Spleen (tissue), 13 donors: ENCODE measurements at places on chromosomes 2 and 18. TPM values are rescaled to one million over a fixed set of nuclear protein-coding genes. Genes with fewer than 3 reads are reported as not detected.

Gene TOGARAM2
- 3.0 TPM for polyA plus RNA-seq

GRCh38 chr2:54945391-54946219 is 104.6 kb downstream of the RTN4 start:
- no peak for DNase-seq

- DNase-seq = no peak
These were observed 25.6 kb downstream of the ZNF407 start for GRCh38 chr18:74623047-74623816.

DNA sequence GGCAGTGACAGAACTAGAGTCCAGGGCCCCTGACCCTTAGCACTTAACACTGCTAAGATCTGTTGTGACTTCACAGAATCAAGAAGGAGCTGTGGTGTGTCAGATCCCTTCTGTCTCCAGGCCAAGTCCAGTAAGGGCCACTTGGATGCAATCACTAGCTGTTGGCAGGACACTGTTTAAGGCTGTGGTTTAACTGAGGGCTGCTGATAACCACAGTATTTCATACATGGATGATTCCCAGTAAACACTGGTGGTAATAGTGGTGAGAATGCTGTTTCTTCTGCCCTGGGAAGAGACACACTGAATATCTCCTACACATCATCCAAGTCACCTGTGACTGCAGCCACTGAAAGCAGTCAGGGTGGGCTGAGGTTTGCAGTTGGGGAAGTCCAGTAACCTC is 77.7 kb upstream of the FBXO11 start:
- no peak for DNase-seq

Gene SCG2
- 0.13 TPM for polyA plus RNA-seq

DNA sequence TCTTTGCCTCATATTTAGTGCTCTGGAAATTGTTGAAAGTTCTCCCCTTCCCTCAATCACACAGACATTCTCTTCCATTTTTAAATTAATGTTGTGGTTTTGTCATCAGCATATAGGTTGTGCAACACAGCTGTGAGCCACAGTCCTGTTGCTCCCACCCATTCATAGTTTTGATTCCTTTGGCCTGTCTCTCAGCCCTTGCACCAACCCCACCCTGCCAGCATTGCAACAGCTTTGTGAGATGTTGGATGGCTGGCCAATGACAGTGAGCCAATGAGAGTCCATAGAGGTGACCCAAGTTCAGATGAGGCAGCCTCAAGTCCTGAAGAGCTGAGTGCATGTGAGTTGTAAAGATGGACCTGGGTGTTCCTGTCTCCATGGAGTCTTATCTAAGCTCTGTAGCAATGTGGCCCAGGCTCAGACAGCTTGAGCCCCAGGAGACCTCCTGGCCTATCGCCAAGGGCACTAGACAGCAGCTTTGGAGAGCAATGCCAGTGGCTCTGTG is 775.5 kb downstream of the RNF144A start:
- no peak for DNase-seq

DNA sequence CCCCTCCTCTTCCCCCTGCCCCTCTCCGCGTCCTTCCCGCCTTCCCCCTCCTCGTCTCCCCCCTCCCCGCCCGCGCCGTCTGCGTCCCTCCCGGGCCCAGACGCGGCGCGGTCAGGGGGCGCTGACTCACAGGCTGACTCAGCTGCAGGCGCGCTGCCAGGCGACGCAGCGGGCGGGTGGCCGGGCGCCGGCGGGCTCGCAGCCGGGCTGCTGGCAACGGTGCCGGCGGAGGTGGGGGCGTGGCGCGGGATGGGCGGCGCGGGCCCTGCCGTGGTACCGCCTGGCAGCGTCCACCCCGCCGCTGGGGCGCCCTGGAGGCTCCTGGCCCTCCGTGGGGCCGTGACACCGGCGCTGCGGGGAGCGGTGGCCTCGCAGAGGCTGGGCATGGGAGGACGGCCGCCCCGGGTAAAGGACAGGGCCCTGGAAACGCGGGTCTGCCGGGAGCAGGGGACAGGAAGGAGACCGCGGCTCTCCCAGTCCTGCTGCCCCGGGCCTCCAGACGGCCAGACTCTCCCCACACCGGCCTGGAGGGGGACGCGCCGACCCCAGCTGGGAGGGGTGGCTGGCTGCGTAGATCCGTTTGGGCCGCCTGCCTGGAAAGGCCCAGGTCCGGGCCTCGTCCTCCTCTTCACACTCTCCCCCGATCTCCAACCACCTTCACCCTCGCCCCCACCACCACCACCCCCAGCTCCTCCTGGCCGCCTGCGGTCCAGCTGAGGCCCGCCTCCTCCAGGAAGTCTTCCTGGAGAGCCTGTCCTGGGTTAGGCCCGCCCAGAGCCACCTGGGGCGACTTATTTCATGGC is 10.0 kb upstream of the PROC start:
- peak; percentile 97 for DNase-seq

Gene RNPEPL1
- 165 TPM for polyA plus RNA-seq

Gene MC4R
- 0.04 TPM for polyA plus RNA-seq

DNA sequence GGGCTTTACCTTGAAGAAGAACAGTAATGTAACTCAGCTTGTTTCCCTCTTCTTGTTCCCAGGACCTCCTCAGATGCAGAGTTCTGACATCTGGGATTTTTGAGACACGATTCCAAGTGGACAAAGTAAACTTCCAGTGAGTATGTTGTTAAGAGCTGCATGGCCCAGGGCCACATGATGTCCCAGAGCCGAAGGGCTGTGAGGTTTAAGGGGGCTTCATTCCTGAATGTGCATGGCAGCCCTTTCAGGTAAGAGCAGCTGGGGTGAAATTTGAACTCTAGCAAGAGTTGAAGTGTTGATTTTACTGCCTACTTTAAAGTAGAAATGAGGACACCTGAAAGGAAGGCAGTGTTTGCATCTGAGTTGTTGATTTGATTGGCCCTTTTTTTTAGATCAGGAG is 13.3 kb downstream of the CHMP1B start:
- DNase-seq = peak; percentile 20

Gene INHA
- 0.46 TPM for polyA plus RNA-seq

DNA sequence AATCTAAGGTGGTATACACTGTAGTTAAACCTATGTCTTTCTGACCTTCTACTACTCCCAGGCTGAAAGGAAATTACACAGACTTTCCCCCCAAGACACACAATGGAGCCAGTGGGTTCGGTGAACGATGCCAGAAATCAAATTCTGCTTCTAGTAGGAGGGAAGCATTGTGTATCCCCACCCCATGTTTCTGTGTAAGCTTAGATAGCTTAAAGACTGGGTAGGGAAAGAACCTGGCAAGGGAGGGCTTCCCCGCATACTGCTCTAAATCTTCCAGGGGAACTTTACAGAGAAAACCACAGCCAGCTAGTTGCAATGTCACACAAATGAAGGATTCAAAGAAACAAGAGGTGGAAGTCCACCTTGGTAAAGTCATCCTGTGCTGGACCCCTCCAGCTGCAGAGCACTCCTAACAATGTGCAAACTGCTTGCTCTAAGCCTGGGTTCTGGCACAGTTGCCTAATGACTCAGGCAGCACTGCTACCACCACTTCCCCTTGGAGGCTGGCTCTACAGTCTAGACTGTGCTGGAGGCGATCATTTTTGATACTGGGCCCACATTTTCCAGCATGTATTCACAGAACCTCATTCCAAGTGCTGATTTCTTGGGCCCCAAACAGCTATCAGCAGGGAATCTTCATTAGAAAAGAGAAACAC is 47.5 kb downstream of the TRIB2 start:
- DNase-seq = no peak

Gene NAT8
- polyA plus RNA-seq = 0.19 TPM

DNA sequence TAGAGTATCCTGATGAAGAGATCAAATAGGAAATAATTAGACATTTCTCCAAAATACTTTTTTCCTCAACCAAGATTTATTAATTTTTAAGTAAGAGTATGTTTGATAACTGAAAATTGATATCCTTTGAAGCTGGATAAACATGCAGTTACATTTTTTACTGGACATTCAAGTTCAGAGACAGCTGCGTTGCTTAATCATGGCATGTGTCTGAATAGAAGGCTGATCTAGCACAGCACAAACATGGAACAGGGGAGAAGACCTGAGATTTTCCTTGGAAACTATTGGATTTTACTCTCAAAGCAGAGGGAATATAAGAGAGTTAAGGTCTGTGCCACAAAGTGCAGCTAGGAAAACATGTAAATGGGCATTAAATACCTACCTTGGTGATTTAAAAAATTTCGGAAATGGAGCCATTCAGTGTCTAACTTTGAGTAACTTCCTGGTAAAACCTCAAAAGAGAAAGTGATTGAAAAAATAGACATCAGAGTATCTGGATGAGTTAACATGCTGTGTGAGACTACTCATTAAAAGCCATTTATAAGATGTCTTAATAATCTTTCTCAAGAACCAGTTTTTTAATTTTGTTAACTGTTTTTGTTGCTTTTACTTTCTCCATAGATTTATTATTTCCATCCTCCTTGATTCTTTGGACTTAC is 31.8 kb downstream of the CRIM1 start:
- no peak for DNase-seq

Gene PROM2
- polyA plus RNA-seq = 0.74 TPM

DNA sequence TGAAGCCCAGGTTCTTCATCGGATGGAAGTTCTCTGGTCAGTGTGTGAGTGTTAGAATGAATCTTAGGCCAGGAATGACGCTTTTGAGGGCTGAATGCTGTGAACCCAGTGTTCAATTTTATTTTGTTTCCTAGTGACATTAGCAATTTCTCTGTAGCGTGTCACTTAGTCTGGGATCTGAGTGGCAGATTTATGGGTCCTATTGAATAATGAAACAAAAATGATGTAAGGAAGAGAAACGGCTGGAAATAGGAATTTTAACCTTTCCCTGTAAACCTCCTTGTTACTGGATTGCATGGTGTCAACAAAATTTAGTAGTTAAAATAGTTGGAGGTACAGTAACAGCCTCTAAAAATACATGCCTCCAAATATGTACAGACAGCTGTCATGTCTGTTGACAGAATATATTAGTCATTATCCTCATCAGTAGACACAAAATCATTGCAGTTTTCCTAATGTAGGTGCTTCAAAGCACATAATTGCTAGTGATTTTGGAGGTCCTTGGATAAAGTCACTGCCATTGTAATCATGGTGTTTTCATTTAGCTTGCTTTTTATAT is 223.8 kb upstream of the SPRED2 start:
- DNase-seq = no peak

Gene LOXHD1
- 0.22 TPM for polyA plus RNA-seq

GRCh38 chr2:57902578-57902977 is 144.0 kb upstream of the VRK2 start:
- no peak for DNase-seq

Gene LHCGR
- not detected for polyA plus RNA-seq

- DNase-seq = no peak
These were observed 304.1 kb upstream of the ERBB4 start for GRCh38 chr2:212842544-212843185.

- DNase-seq = no peak
These were observed 5.1 kb upstream of the BCL11A start for GRCh38 chr2:60558536-60558935.

DNA sequence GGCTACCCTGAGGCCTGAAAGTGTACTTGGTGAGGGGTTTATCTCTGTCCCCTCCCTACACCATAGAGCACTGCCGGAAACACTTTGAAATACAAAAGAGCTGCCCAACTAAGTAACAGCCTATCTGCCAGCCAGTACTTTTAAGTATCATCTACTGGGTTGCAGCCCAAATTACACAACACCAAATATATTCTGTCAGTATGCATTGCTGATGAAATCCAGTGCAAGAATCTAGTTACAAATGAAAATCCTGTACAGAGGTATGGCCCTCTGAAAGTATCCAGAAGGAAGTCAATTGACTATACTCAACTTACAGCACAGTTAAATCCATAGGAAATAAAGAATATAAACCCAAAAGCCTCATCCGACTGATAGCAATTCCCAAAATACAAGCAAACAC is 280.8 kb downstream of the CCDC85A start:
- no peak for DNase-seq

Gene RETSAT
- polyA plus RNA-seq = 6.3 TPM

DNA sequence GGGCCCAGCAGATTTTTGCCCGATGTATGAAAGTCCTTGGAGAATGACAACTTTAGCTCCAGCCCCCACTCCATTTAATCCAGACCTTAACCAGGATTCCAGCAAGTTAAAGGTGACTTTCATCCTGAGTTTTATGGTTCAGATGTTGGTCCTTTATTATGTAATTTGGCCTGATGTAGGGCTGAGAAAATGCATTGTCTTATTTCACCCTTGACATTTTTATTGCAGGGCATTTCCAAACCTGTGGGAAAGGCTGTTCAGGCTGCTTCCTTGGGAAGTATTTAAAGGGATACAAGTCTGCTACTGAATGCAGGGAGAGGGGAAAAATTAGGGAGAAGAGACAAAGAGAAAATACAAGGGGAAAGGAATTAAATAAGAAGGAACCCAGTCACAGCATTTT is 48.8 kb downstream of the ASB1 start:
- DNase-seq = no peak

GRCh38 chr2:222380456-222380855 is 43.9 kb upstream of the SGPP2 start:
- DNase-seq = no peak

GRCh38 chr2:155802888-155803287 is 529.6 kb downstream of the NR4A2 start:
- DNase-seq = no peak

DNA sequence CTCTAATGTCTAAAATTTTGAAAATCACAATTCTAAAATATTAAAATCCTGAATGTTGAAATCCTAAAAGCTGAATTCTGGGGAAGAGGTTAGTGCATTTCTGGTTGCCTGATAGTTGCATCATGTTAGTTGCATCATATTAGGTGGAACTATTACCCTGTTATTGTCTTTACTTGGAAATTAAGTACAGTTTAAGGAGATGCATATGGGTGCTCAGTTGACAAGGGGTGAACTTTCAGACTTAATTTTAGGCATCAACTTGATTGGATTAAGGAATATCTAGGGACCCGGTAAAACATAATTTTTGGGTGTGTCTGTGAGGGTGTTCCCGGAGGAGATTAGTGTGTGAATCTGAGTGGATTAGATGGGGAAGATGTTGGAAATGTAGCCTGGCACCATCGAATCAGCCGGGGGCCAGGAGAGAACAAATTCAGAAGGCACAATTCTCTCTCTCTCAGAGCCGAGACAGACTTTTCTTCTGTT is 409.8 kb downstream of the PLCL1 start:
- DNase-seq = no peak

DNA sequence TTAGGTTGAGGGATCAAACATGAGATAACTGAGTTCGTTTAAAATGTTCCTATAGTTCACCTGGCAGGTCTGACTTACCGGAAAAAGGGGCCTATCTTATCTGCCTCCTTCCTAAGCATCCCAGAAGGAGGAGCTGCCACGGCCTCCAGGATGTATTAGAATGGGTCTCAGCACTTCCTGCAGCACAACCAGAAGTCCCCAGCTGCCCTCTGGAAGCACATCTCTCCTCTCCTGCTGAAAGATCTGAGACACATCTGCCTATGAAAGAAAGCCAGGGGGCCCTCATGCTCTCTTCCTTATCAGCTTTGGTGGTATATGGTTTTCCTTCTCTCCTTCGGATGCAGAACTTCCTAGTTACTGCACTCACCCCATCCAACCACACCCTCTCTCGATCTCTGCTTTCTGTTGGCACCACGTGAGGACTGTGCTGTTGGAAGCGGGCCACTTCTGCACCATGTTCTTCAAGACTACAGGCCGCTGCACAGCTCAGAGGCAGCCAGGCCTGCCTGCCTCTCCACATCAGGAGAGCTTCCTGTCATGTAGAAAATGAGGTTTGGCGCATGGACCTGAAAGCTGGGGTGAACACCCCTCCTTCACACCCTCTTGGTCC is 6.5 kb downstream of the IGFBP5 start:
- DNase-seq = no peak
